D341Med (cell line): ENCODE measurements at places on chromosomes 2 and 18.

DNA sequence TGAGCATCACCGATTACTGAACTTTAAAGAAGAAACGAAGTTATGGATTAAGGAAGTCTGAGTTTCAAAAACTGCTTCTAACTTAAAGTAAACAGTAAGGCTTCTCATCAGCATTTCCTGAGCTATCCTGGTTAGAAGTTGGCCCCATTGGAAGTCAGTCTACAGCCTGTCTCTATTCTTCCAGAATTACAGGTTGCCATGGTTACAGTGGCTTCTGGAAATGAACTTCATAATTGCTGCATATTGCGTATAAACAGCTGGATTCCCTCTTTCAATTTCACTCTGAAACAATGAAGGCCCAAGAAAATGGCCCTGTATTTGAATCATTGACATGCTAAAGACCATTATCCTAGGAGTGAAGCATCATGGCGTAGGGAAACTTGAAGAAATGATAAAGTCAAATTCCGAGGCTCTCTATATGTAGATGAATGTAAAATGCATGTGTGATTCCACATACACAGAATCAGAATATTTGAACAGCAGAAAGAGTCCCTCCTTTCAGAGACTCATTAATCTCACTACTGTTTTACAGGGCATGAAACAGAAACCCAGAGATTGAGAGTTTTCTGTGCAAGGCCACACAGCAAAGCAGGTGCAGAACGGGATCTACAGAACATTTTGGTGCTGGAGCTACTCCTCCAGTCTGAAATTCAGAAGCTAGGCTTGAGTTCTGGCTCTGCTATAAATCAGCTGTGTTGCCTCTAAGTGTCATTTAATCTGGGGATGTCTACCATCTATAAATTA lies 856.4 kb upstream of the CELF4 start:
- no peak for DNase-seq

DNA sequence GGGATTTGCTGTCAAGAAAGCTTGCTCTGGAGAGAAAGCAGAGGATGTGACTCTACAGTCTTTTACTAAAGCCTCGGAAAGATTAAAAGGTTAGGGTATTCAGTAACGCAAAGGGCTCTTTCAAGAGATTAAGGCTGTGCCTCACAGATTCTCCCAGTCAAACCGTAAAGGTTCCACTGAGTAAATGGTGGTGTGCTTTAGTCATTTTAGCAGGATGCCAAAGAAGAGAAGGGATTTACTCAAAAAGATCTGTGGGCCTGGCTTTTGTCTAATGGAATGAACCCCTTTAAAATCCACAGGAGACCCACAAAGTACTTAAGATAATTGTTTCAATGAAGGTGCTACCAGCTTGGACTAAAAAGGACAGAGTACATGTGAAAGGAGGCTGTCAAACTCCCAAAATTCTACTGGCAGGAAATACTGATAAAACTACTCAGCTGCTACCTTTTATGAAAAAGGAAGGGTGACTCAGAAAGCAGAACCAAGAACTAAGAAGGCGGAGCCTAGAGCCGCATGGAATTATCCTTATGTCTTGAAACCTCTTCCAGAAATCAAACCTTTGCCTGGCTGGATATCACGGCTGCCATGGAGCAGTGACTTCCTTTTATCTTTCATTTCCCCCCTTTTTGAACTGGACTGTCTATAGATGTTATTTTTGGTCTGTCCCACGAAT lies 670.2 kb upstream of the ZEB2 start:
- DNase-seq, result no peak

DNA sequence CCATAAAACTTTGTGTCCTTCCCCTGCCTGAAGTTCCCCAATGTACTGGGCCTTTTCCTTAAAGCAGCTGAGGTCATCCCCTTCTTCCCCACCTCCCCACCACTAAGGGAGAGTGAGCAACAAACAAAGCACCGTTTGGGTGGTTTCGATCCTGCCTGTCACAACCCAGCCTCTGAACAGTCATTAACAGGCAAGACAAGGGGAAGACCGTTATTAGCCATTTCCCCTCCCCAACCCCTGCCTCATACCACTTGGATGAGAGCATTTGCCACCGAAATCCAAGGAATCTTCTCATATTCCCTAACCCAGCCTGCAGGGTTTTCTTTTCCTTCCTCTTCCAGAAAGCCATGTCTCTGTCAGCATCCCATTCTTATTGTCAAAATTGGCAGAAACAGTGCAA lies 65.6 kb downstream of the STRADB start:
- DNase-seq, result no peak

DNA sequence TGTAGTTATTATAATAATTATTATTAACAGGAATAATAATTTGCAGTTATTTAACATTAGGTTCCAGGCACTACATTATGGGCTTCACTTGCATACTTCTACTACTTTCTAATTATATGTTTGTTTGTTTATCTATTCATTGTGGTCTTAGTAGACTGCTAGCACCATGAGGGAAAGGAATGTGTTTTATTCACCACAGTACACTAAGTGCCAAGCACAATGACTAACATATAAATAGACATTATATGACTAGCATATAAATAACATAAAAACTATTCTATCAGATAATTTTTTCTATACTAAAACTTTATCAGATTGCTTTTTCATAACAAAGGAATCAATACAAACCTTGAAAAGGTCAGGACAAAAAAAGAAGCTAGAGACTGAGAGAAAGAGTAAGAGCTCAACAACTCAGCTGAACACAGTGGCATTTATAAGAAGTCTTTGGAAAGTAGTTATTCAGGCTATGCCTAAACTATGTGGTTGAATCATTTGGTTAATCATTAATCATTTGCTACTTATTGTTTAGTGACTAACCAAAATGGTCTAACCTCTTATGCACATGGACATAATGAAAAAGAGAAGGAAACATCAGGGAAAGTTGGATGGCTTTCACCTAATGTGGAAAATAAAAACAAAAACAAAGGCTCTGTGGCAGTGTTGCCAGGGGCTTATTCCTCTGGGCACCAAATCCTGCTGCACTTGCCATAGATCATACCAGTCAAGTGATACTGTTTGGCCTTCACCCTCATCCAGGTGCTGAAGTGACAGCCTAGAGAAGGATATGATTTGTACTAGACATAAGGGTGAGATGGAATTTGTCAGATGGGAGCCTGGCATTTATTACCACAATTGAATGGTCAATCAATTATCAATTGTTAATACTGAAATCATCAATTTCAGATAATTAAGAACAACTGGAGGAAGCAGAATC lies 174.9 kb downstream of the ETAA1 start:
- no peak for DNase-seq

DNA sequence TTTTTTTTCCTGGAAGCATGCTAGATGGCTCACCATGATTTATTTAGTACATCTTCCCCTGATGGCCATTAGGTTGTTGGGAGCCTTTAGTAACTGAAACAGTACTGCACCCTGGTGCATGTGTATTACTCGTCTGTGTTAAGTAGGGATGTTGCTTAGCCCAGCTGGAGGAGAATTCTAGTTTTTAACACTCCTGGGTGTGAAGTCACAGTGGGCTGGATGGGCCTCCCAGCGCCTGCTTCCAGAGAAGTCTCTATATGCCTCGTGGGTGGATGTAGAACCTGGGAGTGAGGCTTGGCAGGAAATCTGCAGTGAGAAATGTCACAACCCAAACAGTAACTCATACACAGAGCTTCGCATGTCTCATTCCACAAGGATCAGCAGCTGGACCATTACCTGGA lies 28.9 kb upstream of the NT5DC4 start:
- no peak for DNase-seq

- no peak for DNase-seq
These were observed 1.3 kb downstream of the ING5 start for GRCh38 chr2:241703032-241703604.

DNA sequence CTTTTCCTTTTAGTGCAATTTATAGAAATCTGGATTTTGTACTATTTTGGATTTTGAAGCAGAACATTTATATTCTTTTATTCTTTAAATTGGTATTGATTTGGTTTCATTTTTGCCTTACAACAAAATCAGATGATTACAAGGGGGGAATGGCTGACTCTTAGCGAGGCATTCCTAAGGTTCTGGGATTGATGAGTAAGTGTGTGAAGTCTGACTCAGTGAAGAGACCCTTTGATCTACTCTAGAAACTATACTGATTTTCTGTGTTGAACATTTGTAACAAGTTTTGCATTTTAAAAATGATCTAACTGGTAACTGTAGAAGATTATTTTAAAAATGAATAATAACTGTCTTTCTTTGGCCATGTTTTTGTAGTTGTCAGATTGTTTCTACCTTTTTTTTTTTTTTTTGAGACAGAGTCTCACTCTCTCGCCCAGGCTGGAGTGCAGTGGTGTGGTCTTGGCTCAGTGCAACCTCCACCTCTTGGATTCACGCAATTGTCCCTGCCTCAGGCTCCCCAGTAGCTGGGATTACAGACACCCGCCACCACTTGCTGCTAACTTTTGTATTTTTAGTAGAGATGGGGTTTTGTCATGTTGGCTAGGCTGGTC lies 48.7 kb downstream of the TTC39C start:
- DNase-seq, result no peak

GRCh38 chr18:5868218-5868854 lies 27.0 kb downstream of the TMEM200C start:
- peak; percentile 68 for DNase-seq
